Cerebellum (tissue), 4 donors: ENCODE measurements at places on chromosomes 1 and 21.
A peak's percentile ranks its signal among the peaks of the same experiment; 100 is the strongest.

GRCh38 chr1:204528241-204528640 lies 12.0 kb downstream of the MDM4 start:
- DNase-seq, result no peak

DNA sequence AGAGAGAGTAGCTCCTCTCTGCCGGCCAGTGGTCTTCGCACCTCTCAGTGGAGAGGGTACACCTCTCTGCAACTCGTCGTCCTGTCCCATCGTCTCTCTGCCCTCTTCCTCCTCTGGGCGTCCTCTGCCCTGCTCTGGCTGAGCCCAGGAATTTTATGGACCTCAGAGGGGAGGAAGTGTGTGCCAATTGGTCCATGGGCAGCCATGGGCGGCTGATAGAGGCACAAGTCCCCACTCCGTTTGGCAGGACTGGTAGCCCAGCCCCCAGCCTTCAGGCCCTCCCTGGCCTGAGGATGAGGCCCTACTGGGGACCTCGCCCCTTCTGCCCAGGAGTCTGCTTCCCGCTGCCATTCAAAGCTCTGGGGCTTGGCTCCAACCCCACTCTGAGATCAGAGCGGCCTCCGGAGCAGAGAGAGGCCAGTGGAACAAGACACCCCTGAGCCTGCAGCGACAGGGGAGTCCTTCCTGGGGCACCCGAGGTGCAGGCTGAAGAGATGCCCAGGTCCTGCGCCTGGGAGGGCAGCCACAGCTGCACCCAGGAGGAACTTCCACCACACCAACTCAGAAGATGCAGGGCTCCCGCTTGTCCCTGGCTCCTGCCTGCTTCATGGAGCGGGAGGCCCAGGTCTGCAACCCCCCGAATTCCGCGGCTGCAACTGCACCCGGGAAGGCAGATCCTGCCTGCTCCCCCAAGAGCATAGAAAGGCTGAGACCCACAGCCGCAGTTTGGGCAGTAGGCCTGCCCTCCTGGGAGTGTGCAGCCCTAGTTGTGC lies 659.9 kb downstream of the KCNT2 start:
- DNase-seq, result no peak

DNA sequence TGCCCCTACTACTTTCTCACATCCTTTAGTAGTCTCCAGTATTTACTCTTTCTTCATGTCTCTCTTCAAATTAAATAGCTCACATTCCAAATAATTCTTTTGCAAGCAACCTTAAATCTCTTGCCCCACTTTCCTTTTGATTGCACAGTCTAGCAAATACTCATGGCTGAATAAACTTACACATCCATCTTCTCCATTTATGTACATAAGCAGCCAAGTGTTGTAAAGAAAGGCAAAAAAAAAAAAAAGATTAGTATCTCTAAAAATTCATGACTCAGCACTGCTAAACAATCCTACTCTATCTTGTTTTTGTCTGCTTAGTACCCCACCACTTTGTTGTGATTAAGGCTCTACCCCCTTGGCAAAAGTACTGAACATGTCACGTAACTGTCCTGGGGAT lies 42.6 kb downstream of the F13B start:
- DNase-seq, result no peak

- no peak for DNase-seq
These were observed 1.3 kb upstream of the DUSP23 start for GRCh38 chr1:159779403-159779851.

GRCh38 chr1:110012100-110012780 lies 22.2 kb upstream of the STRIP1 start:
- DNase-seq, result no peak

GRCh38 chr1:86470859-86471258 lies 2.1 kb downstream of the CLCA1 start:
- no peak for DNase-seq

GRCh38 chr21:35291034-35291433 lies 241.9 kb upstream of the RUNX1 start:
- DNase-seq, result no peak

DNA sequence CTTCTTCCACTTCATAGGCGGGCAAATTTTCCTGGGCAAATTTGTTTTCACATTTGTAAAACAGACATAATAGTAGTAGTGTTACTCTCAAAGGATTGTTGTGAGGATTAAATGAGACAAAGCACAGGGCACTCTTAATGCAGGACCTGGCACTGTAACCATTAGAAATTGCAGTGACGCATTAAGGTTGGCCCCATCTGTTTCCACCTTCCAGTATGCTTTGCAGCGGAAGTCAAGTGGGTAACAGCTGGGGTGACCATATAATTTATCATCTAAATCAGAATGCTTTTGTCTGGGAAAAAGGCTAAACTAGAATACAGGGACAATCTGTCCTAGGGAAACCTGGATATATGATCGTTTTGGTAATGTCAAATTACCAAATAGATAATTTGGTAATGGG lies 132.5 kb upstream of the CACHD1 start:
- DNase-seq, result no peak

DNA sequence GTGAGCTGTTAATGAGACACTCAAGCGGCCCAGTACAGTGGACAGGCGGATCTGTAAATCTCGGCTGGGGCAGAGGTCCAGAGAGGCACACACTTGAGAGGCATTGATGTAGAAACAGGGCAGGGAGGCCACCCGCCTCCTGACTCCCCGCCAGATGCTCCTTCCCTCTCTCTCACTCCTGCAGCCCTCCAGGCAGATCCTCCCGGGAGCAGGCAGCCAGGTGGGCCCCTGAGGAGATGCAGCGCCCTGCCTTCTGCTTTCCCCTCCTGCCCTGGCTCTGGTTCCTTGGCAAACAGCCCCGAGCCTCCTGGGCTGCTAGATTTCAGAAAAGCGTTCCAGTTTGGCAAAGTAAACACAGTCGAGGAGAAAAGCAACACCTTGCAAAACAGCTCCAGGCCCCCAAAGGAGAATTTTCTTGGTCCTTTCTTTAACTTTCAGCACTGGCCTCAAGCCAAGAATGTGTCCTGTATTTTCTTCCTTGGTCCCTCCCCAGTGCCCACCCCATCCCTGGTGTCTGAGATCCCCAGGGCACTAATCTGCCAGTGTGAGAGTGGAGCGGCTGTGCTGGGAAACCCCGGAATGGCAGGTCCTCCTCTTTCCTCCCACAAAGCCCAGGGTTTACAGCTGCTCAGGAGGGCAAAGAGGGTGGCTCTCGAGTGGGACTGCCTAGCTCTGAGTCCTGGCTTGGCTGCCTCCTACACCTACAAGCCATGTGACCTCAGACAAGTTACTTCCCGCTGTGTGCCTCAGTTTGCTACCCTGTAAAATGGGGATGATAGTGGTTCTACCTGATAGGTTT lies 29.4 kb upstream of the IFNLR1 start:
- DNase-seq, result peak; percentile 83

DNA sequence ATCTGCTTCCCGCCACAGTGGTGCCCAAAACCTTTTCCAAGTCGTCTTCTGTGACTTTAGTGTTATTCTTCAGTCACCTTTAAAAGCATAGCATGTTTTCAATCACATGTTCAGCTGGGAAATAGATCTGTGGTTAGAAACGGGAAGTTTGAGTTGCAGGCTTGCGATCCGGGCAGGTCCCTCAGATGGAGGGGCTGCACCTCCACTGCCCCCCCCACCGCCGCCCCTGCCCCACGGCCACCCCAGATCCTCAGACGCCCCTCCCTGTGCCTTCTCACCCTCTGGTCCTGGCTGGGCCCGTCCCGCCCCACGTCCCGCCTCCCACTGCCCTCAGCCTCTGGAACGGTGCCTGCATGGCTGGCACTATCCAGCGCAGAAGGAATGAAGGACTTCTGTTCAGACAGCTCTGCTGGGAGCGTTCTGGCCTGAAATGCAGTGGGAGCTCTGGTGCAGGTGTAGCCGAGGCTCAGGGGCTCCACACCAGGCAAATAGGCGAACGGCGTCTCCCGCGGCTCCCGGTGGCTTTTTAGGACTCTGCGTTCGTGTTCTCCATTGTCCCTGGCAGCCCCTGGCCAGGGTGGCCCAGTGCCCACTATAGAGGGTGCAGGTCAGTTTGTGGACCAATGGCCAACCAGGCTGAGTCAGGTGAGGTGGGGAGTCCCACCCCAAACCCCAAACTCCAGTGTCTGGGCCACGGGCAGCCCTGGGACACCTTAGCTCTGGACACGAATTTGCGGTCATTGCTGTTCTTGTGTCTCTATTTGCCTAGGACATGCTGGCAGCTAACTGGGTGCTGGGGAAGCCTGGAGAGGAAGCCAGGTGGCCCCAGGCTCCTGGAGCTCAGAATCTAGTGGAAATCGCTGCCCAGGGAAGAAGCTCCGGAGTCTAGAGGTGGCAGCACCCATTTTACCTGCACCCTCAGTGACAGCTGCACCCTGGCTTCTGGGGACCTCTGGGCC lies 67.1 kb downstream of the FAAP20 start:
- DNase-seq, result no peak

GRCh38 chr1:245771511-245772281 lies 616.9 kb downstream of the KIF26B start:
- no peak for DNase-seq

DNA sequence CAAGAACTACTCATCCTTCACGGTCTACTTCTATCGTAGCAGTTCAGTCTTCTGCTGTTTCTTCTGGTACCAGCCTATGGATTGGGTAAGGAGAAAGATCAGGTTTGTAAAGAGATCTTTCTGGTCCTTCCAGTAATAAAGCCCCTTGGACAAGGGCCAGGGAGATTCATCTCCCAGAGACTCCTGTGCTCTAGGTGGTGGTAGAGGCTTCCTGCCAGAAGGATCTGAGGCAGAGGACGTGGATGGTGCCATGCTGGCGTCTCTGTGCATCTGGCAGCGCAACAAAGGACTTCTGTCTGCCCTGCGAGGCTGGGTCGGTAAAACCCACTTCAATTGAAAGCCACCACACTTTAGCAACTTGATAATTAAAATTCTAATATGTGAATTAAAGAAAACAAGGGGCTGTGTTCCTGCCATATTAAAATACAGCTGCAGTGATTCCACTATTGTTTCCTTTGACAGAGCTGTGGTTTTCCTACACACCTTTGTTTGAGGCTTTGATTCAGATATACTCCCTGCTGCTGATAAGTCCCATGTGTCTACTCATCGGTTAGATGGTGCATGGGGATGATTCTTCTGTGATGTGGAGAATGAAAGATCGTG lies 73.6 kb downstream of the ROR1 start:
- DNase-seq, result no peak

- DNase-seq, result no peak
These were observed 8.5 kb upstream of the BACH1 start for GRCh38 chr21:29290240-29290639.

GRCh38 chr1:234965111-234965510 lies 163.5 kb downstream of the TOMM20 start:
- no peak for DNase-seq

DNA sequence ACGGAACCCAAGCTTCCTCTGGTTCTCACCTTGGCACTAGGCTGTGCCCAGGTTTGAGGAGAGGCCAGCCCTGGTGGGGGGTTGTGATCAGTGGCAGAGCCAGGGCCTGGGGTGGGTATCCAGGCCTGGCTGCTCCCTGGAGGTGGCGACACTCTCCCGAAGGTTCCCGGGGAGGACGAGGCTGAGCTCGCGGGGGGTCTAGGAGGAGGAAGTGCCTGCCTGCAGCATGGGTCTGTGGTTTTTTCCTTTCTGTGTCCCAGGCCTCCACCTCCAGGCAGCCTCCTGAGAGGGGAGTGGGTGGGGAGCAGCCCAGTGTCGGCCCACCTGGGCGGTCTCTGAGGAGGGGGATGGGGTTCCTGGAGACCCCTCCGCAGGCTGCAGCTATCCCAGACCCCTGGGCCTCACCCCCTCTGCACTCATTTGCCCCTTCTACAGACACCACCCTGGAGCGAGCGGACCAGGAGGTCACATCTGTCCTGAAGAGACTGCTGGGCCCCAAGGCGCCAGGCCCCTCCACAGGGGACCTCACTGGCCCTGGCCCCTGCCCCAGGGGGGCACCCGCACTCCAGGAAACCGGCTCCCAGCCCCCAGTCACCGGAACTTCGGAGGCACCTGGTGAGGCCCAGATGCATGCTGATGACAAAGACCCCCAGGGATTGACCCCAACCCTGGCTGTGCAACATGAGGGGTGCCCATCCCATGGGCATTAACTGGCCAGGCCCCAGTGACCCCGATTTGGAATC lies 44.3 kb downstream of the TRIM11 start:
- DNase-seq, result no peak

DNA sequence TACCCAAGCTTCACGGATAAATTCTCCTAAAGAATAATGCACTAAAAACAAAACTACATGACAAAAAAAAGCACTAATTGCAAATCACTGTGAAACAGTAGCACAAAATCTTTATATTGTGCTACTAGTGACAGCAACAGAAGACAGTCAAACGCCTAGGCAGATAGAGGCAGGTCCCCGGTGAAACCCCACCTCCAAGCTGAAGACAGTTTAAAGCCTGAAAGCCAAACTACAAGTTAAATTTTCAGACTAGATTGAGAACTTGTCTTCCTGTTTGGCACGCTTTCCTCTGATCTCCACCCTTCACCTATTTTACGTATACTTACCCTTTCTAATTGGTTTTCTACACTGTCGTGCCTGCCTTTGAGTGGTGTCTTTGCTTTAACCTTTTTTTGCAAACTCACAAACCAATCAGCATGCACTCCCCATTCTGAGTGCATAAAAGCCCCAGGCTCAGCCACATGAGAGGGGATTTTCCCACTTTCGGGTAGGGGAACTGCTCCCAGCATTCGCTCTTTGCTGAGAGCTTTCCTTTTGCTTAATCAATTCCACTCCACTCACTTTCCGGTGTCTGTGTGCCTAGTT lies 3.6 kb upstream of the BACH1 start:
- no peak for DNase-seq

DNA sequence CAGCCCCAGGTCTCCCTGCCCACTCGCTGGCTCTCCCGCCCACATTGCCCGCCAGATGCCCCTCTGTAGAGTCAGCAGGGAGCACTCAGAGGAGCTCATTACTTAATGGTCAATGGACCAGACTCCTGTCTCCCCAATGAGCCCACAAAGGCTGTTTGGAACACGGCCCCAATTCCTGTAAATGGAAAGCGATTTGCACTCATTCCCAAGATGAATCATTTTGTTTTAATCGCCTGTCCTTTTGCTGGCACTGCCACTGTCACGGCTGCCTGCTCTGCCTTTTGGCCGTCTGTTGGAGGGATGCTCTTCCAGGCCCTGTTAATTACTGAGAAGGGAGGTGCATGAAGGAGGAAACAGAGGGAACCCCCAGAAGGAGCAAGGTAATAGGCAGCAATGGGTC lies 44.8 kb upstream of the ATP2B4 start:
- peak; percentile 76 for DNase-seq

DNA sequence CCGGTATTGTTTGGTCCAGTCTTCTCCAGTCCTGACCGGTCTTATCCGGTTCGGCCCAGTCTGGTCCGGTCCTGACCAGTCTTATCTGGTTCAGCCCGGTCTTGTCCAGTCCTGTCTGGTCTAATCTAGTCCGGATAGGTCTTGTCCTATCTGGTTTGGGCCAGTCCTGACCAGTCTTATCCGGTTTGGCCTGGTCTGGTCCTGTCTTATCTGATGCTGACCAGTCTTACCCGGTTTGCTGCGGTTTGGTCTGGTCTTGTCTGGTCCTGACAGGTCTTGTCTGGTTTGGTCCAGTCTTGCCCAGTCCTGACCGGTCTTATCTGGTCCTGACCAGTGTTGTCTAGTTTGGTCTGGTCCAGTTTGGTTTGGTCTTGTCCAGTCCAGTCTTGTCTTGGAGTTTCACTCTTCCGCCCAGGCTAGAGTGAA lies 30.1 kb downstream of the DHX9 start:
- no peak for DNase-seq

- DNase-seq, result peak; percentile 27
These were observed 742 bp downstream of the P3H1 start for GRCh38 chr1:42765832-42766740.
